ENCODE measurements at places on chromosomes 5 and 9.

DNA sequence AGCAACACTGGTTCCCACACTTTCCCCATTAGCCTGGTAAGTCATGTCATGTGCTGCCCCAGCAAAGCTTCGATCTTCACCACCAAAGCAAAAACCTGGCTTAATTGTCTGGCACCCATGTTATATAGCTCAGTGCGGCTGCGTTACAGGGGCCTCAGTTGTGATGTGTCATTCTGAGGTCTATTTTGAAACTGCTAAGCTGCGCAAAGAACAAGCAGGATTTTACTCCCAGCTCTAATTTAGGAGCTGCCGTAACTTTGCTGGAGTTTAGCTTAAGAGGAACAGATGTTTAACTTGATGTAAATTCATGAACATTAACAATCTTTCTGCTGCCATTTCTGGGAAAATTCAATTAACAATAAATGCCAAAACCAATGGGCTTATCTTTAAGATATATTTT, 274.1 kb downstream of the HSPA4 start:
- DNase-seq: no peak

GRCh38 chr5:59845730-59846129, 47.8 kb downstream of the PDE4D start:
- DNase-seq: no peak

- DNase-seq: no peak
These were observed 267.5 kb downstream of the ACTL7B start for GRCh38 chr9:108588246-108588645.

DNA sequence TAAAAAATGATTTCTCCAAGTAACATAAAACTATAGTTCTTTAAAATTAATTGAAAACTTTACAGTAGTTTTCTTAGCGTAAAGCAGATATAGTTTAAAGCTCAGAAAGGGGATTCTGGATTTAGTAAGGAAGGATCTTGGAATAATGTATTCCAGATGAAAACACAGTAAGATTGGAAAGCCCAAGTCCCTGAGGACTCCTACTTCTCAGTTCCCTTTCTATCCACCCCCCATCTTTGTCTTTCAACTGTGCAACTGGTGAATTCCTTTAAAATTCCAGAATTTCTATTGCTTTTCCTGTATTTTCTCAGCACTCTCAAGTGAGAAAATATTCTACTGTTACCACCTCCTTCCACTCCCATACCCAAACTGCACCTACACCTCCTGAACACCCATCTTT, 184.5 kb upstream of the FBN2 start:
- no peak for DNase-seq

GRCh38 chr5:157230610-157231009, 35.3 kb upstream of the CYFIP2 start:
- no peak for DNase-seq

DNA sequence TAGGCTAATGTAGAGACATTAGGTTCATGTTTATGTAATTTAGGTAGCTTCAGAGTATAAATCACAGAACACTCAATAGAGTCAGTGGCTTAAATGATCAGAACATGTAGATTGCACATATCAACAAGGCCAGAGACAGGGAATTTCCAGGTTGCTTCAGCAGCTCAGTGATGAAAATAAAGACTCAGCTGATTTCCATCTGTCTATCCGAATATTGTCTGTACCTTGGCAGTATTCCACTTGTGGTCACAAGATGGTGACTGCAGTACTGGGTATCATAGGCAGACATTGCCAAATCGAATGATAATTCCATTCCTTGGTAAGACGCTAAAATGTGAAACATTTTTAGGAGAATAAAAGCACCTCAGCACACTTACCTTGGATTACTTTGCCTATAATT, 702.2 kb downstream of the MAT2B start:
- no peak for DNase-seq

GRCh38 chr9:133403766-133404453, 13.9 kb downstream of the REXO4 start:
- DNase-seq: no peak

DNA sequence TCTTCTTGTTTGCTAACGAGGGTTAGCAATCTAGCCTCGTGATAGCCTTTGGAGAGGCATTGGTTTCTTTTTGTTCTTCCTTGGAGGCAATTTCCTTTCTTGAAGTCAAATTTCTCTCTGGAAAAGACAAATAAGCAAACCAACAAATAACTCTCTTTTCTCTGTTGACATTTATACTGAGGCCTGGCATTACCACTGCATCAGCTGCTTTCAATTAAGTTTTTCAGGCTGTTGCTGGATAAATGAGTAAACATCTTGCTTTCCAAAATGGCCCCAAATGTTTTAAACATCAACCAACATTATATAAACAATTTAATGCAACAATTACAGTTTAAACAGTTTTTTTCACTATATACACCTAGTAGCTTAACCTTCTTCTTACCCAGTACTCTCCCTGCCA, 264.4 kb downstream of the HTR1A start:
- no peak for DNase-seq

DNA sequence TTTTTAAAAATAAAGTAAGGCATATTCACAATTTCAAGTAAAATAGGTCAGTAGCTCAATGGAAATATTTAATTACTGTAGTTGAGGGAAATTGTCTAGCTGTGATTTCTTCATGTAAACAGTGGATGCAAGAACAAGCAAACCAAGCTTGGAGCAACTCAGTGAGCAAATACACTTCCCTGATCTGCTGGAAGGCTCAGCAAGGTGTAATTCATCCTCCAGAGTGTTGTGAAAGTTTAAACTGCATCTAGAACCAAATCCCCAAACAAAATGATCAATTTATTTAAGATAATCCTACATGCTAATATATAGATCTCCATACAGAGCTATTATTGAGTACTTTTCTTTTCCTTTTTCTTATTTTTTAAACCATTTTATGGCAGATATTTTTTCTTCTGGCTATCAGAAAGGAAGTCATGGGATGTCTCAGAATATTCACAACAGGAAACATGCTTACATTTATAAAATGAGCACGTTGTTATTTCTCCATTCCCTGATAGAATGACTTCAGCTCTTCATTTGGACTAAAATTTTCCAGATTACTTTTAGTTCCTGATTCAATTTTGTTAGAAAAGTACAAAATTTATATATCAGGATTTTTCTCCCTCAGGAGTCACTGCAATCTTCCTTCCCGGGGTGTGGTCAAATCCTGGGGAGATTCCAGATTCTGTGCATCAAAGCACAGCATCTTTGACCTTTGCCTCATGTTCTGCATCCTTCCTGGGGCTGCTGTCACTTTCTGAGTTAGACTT, 219.2 kb upstream of the ELL2 start:
- DNase-seq: no peak
